ENCODE measurements at places on chromosomes 11 and 22. TPM values are rescaled to one million over a fixed set of nuclear protein-coding genes. Genes with fewer than 3 reads are reported as not detected.

Gene ALX4
- total RNA-seq: not detected

Gene RHBDD3
- total RNA-seq: 27.7 TPM

Gene SLC29A2
- total RNA-seq: 1.6 TPM

Gene MDK
- total RNA-seq: 8.6 TPM

Gene TSPAN18
- total RNA-seq: 36.8 TPM

Gene CFAP300
- total RNA-seq: 1.4 TPM

Gene ZP1
- total RNA-seq: not detected

Gene TMEM45B
- total RNA-seq: 0.47 TPM

Gene ART1
- total RNA-seq: not detected

Gene MMP7
- not detected for total RNA-seq

Gene CHRDL2
- 1.5 TPM for total RNA-seq

Gene ABCG4
- total RNA-seq: 0.40 TPM

Gene DGCR6
- total RNA-seq: 2.0 TPM

Gene GLB1L3
- total RNA-seq: not detected

- ATAC-seq: no peak
Observed at GRCh38 chr22:38863531-38864131, 8.4 kb downstream of the CBX6 start.

DNA sequence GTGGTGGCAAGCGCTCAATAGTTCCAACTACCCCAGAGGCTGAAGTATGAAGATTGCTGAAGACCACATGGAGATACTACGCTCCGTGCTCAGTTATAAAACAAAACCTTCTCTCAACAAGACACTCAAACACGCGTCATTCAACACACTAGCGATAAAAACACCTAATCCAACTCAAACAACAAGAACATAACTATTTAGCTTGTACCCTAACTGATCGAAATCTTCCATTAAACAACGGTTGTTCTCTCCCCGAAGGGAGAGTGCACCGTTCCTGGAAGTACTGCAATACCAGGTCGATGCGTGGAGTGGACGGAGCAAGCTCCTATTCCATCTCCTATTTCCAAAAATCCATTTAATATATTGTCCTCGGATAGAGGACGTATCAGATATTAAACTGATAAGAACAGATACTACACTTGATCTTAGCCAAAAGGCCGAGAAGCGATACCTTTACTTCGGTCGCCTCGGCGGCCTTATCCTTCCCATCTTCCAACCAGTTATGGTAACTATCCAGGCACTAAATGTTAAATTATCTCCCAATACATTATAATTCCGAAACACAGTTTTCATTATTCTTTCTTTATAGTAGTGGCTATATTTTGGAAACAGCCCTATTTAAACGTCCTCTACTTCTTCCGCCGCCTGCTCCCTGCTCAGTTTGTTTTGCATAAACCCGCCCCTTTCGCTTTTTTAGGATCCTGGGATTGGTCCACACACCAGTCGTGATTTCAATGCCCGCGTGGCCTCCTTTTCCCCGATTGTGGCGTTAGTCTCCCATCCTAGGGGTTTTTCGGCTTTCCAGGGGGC, 2.2 kb upstream of the WDR74 start:
- ATAC-seq: peak; percentile 81

- no peak for ATAC-seq
Observed at GRCh38 chr22:23533328-23533762, 46.7 kb downstream of the IGLL1 start.

DNA sequence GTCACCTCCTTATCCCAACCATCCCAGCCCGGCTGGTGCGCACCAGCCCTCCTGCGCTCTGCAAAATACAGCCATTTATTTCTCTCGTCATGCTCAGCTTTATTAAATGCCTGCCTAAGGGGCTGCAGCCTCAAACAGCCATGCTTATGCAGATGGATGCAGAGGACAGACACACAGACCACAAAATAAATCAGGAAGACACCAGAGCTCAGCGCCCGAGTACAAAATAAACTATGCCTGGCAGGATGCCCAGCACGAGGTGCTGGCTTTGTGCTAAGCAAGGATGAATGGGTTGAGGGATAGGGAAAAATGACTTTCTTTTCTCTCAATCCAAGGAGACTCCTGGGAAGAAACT, 70.5 kb downstream of the RPUSD4 start:
- ATAC-seq: peak; percentile 29

DNA sequence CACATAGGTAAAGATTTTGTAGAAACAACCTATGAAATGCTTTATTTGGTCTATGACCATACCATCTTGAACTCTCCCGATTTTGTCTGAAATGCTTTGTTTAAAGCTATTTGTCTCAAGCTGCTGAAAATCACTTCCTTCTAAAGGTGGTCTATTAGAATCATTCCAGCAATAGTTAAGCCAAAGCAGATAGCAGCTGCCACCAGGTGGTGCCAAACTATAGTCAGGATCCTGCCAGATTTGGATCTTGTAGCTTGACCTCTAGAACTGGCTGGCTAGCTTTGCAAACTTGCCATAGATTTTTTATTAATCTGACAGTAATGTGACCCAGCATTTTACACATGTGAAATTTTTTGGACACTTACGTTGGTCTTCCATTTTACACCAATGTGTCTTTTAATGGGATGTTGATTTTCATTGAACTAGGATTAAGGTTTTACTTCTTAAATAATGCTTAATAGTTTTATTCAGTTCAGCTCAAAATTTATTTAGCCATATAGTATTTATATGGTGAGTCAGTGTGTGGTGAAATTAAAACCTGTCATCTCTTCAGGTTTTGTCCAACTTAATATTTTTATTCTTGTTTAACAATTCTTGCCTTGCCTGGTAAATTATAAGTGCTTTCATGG, 19.7 kb downstream of the CTR9 start:
- no peak for ATAC-seq

GRCh38 chr11:12066056-12066798, 44.2 kb upstream of the MICAL2 start:
- peak; percentile 77 for ATAC-seq

DNA sequence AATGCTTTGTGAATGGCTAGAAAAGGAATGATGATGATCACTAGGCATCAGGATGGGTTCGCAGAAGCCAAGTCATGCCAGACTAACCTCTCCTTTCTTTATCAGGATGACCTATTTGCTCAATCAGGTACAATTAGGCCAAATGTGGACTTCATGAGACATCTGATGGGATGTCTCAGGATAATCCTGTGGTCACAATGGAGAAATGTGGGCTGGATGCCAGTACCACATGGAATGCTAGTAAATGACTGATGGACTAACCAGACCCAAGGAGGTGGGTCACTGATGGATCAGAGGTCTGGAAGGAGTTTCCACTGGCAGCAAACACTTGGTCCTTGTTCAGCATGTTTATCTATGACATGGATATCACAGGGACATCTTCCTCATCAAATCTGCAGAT, 94.8 kb upstream of the PHOX2A start:
- ATAC-seq: no peak

DNA sequence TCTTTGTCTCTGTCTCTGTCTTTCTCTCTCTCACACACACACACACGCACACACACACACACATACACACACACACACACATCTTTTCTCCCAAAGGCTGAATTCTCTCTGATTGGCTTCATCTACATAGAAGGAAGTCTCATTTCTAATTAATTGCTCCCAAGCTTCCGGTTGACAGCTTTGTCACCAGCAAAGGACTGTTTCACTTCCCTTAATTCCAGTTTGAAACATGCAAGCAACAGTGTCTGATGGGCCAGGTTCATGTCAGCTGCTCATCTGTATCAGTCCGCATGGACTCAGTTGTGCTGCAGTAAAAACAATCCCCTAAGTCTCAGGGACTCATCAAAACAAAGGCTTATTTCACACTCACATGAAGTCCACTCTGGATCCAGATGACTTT, 16.2 kb upstream of the PVALB start:
- ATAC-seq: no peak

- no peak for ATAC-seq
Observed at GRCh38 chr11:72155751-72156150, 20.2 kb downstream of the FOLR3 start.

DNA sequence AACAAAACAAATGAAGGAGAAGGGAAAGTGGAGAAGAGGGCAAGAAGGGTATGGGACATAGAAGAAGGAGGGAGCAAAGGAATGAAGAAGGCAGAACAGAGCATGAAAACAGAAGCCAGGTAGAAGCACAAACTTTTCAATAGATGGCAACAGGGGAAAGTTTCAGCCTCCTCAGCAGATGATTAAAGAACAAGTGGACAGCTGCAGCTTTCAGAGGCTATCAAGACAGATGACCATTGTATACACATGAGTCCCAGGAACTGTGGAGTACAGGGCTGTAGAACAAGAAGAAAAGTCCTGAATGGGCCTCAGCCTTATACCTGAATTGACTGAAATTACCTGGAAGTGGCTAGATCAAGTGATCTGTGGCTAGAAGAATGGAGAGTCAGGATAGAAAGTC, 62.0 kb upstream of the FIBIN start:
- no peak for ATAC-seq

DNA sequence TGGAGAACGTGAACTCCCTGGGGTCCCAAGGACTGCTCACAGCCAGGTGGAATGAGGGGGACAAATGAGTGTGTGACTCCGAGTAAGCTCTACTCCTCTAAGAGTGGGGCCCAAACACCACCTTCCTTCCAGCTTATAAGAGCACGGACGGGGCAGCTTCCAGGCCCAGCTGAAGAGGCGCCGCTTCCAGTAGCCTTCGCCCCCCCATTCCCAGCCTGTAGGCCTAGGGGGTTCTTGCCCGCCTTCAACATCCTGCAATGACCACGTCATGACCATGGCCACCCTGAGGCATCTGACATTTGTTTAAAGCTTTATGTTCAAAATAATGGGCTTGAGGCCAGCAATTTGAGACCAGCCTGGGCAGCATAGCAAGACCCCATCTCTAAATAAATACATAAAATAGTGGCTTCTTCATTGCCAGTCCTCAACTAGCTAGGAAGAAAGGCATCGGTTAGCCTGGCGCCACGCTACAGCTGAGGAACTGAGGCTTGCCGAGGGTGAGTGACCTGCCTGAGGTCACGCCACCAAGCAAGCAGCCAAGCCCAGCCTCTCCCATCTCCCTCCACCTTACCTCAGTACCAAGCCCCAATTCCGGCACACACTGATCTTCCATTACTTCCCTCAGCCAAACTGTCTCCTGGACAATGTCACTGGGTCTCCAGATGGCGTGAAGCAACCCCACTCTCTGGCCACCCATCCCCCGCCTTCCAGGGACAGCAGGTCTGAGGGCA, 7.8 kb upstream of the TNFRSF13C start:
- ATAC-seq: no peak

GRCh38 chr11:20158597-20159257, 1.5 kb downstream of the DBX1 start:
- ATAC-seq: no peak

DNA sequence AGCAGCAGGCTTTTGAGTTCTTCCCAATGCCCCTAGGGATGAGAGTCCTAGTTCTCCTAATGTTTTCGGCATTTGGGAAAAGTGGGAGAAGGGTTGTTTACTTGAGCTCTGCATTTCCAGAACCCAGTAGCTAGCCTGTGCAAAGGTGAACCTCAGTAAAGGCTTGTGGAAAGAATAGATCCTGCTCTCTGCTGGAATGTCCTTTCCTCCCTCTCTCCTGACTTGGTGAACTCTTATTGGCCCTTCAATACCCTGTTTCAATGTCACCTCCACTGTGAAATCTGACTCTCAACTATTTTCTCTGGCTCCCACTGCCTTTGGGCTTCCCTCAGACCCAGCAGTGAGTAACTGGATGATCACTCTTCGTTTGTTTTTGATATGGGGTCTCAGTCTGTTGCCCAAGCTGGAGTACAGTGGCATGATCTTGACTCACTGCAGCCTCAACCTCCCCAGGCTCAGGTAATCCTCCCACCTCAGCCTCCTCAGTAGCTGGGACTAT, 2.4 kb upstream of the UVRAG start:
- no peak for ATAC-seq

DNA sequence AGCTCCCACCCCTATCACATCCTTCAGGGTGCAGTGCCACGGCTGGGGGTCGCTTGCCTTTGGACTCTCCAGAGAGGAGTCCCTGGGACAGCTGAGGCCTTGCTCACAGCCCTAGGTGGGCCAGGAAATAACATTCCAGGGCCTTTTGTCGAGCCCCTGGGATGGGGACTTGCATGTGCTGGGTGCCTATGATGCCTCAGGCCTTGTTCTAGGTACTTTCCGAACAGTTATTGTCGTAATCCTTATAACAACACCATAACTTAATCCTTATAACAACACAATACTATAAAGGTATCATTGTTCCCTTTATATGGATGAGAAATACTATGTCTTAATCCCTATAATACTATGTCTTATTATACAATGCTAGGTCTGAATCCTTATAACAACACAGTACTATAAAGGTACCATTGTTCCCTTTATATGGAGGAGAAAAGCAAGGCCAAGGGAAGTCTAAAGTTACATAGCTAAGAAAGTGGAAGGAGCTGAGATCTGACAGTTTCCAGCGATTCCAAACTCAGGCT, 236.5 kb downstream of the ST3GAL4 start:
- ATAC-seq: no peak

GRCh38 chr11:110509472-110509871, 79.7 kb downstream of the FDX1 start:
- no peak for ATAC-seq

- no peak for ATAC-seq
Observed at GRCh38 chr11:4639931-4640330, 2.7 kb downstream of the OR51D1 start.

DNA sequence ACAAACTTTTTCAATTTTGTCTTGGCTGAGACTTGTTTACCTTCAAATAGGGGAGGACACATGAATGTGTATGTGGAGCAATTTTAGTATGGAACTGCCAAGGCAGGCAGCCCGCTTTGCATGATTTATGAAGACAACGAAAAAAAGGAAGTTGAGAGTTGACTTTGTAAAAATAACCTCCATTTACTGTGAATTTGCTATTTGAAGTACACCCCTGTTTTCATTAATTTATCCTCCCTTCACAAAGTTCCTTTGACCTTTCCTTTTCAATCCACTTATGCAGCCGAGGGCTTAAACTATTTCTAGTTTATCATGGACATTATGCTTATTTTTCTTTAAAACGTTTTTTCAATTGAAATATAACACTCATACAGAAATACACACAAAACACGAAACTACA, 369.6 kb upstream of the CADM1 start:
- ATAC-seq: no peak

- ATAC-seq: peak; percentile 64
Observed at GRCh38 chr11:119363851-119364590, 17.5 kb downstream of the USP2 start.

- peak; percentile 44 for ATAC-seq
Observed at GRCh38 chr22:17476838-17477237, 86.5 kb upstream of the SLC25A18 start.

Data from gastroesophageal sphincter (tissue), 4 donors.